CD4-positive, alpha-beta T cell (primary cell): ENCODE measurements at places on chromosomes 11 and 22. TPM values are rescaled to one million over a fixed set of nuclear protein-coding genes. Genes with fewer than 3 reads are reported as not detected.

- no peaks in the 10 kb centered on the region for H3K36me3 ChIP-seq
- no peaks in the 10 kb centered on the region for H3K27me3 ChIP-seq
- no peak overlapping the region for H3K4me3 ChIP-seq
- no peak for DNase-seq
- H3K4me1 ChIP-seq: no peaks in the 10 kb centered on the region
Observed at GRCh38 chr22:29055192-29055830, 6.3 kb downstream of the C22orf31 start.

DNA sequence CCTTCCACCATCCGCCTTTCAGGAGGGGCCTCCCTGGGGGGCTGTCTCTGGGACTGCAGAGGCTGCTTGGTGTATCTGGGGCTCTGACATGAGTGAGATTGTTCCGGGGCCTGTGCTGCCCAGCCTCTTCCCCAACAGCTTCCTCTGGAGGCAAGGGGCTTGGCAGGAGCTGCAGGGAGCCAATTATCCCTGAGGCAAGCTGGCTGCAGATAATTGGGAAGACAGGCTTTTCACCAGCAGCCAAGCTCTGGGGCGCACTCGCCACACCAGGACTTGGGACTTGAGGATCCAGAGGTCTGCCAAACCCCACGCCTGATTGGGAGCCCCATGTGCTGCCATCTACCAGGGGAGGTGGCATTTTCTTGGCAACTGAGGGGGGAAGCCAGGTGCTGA is 15.6 kb upstream of the RTN4R start:
- no peak overlapping the region for H3K27ac ChIP-seq
- H3K27me3 ChIP-seq: no peaks in the 10 kb centered on the region
- no peak overlapping the region for H3K4me3 ChIP-seq
- H3K36me3 ChIP-seq: no peaks in the 10 kb centered on the region
- no peak for DNase-seq

GRCh38 chr11:41613326-41613725 is 153.9 kb upstream of the LRRC4C start:
- H3K4me3 ChIP-seq: no peak overlapping the region
- H3K4me1 ChIP-seq: no peaks in the 10 kb centered on the region
- H3K27me3 ChIP-seq: no peaks in the 10 kb centered on the region
- no peak overlapping the region for H3K27ac ChIP-seq

GRCh38 chr22:10961043-10961860 is 4566.7 kb upstream of the OR11H1 start:
- no peaks in the 10 kb centered on the region for H3K27me3 ChIP-seq
- no peak overlapping the region for H3K4me3 ChIP-seq
- H3K27ac ChIP-seq: no peak overlapping the region
- no peaks in the 10 kb centered on the region for H3K4me1 ChIP-seq
- no peak for DNase-seq

- no peaks in the 10 kb centered on the region for H3K27me3 ChIP-seq
- H3K27ac ChIP-seq: no peak overlapping the region
- DNase-seq: no peak
- no peaks in the 10 kb centered on the region for H3K4me1 ChIP-seq
- H3K4me3 ChIP-seq: no peak overlapping the region
Observed at GRCh38 chr11:67700141-67700540, 25.7 kb upstream of the ALDH3B2 start.

DNA sequence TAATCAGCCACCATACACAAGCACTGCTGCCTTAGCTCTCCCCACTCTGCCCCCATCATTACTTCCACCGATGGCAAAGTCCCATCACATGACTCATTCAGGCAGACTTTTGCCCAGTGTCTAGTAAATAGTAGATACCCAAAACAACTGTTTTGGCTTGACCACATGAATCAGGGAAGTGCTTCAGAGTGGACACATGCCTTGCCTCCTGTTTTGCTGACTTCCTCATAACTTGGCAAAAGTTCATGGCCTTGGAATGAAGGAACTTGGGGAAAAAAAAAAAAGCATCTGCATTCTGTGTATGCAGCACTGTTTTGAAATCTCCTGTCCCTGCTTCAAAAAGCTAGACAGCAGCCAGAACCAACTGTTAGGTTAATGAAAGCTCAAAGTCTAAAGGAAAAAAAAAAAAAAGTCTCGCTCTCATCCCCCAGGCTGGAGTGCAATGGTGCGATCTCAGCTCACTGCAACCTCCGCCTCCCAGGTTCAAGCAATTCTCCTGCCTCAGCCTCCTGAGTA is 335.3 kb downstream of the FAM181B start:
- H3K36me3 ChIP-seq: no peaks in the 10 kb centered on the region
- H3K27ac ChIP-seq: no peak overlapping the region
- H3K4me1 ChIP-seq: no peaks in the 10 kb centered on the region

- H3K36me3 ChIP-seq: no peaks in the 10 kb centered on the region
- no peak for DNase-seq
- H3K27ac ChIP-seq: no peak overlapping the region
- H3K27me3 ChIP-seq: no peaks in the 10 kb centered on the region
- no peaks in the 10 kb centered on the region for H3K4me1 ChIP-seq
Observed at GRCh38 chr11:79414644-79415317, 26.0 kb downstream of the TENM4 start.

DNA sequence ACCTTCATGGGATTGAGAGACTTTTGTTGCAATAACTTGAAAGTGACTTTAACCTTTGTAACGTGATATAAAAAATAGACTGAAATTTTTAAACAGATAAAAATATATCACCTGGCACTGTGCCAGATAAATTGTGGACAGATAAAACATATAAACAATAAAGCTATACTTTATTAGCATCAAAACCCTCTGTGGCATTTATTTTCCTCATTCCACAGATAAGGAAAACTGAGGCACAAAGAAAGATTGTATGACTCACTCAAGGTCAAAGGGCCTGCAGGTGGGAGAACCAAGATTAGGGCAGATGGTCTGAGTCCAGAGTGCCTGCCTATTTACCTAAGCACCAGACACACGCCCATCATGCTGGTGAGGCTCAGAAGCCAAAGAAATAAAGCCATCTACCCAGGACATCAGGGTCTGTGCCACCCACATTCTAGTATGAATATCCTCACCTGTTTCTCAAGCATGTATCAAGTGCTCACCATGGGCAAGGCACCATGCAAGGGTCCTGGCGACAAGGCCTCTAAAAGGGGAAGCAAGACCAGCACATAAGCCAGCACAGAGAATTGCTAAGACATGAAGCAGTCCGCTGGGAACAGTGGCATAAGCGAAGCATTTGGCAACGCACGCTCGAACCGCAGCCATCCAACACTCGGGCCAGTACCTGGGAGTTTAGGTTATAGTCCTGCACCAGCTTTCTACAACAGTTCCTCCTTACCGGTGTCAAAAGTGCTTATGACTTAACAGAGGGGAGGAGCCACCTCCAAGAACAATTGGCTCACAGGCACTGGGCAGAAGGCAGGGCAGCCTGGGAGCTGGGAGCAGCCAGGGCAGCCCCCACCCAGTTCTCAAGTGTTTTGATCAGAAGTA is 17.6 kb downstream of the MYH9 start:
- peak overlapping the region; percentile 87 for H3K27ac ChIP-seq
- H3K27me3 ChIP-seq: no peaks in the 10 kb centered on the region
- peak overlapping the region; percentile 39 for H3K4me3 ChIP-seq
- H3K4me1 ChIP-seq: peaks cover 99% of the 10 kb centered on the region

- H3K4me1 ChIP-seq: peaks cover 12% of the 10 kb centered on the region
- H3K36me3 ChIP-seq: no peaks in the 10 kb centered on the region
- H3K4me3 ChIP-seq: no peak overlapping the region
- DNase-seq: no peak
- no peak overlapping the region for H3K27ac ChIP-seq
- no peaks in the 10 kb centered on the region for H3K27me3 ChIP-seq
Observed at GRCh38 chr11:116793772-116794097, 2.1 kb upstream of the APOA5 start.

- no peaks in the 10 kb centered on the region for H3K36me3 ChIP-seq
- H3K27me3 ChIP-seq: no peaks in the 10 kb centered on the region
- H3K27ac ChIP-seq: no peak overlapping the region
- H3K4me3 ChIP-seq: no peak overlapping the region
- DNase-seq: no peak
- no peaks in the 10 kb centered on the region for H3K4me1 ChIP-seq
Observed at GRCh38 chr11:40129266-40129665, 1330.2 kb downstream of the LRRC4C start.

DNA sequence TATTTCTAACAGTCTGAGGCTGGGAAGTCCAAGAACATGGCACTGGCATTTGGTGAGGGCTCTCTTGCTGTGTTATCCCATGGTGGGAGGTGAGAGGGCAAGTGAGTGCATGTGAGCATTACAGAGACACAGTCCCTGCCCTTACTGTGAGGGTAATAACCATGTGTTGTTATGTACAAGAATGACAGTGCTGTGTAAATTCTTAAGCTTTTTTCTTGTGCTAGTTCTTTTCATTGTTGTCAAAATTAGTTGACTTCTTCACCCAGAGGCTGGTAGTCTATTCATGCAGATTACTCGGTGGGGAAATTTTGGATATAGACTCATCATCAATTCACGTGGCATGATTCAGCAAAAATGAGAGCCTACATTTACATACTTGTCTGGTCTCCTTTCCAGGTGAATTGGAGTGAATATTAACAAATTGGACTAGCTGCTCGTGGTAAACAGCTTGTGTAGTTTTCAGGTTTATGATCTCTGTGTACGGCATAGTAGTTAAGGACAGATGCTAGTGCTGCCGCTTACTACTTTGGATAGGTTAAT is 49.3 kb downstream of the ATXN10 start:
- H3K36me3 ChIP-seq: peaks cover 43% of the 10 kb centered on the region
- no peaks in the 10 kb centered on the region for H3K4me1 ChIP-seq
- no peak overlapping the region for H3K27ac ChIP-seq
- no peak overlapping the region for H3K4me3 ChIP-seq
- DNase-seq: no peak

DNA sequence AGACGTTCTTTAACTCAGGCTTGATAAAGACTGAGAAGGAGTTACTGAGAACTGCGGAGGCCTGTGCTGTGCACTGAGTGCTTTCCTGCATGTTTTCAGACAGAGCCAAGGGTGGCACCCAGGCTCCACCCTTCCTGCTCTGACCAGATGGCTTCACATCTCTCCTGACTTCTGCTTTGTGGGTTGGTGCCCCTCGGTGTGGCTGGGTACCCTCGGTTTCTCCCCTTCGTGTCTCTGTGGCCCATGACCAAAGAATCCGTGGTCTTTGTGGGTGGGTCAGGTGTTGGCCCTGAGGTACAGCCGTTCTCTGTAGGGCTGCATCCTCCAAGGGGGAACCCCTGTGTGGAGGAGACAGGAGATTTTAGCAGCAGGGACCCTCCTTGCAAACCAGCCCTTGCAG is 34.3 kb downstream of the GRIK4 start:
- no peak overlapping the region for H3K27ac ChIP-seq
- DNase-seq: peak; percentile 12
- no peaks in the 10 kb centered on the region for H3K36me3 ChIP-seq
- H3K27me3 ChIP-seq: peaks cover 2% of the 10 kb centered on the region
- no peaks in the 10 kb centered on the region for H3K4me1 ChIP-seq
- no peak overlapping the region for H3K4me3 ChIP-seq

- no peak overlapping the region for H3K4me3 ChIP-seq
- H3K27me3 ChIP-seq: no peaks in the 10 kb centered on the region
- no peak for DNase-seq
- peaks cover 9% of the 10 kb centered on the region for H3K4me1 ChIP-seq
Observed at GRCh38 chr11:130214861-130215530, 55.4 kb downstream of the ST14 start.

DNA sequence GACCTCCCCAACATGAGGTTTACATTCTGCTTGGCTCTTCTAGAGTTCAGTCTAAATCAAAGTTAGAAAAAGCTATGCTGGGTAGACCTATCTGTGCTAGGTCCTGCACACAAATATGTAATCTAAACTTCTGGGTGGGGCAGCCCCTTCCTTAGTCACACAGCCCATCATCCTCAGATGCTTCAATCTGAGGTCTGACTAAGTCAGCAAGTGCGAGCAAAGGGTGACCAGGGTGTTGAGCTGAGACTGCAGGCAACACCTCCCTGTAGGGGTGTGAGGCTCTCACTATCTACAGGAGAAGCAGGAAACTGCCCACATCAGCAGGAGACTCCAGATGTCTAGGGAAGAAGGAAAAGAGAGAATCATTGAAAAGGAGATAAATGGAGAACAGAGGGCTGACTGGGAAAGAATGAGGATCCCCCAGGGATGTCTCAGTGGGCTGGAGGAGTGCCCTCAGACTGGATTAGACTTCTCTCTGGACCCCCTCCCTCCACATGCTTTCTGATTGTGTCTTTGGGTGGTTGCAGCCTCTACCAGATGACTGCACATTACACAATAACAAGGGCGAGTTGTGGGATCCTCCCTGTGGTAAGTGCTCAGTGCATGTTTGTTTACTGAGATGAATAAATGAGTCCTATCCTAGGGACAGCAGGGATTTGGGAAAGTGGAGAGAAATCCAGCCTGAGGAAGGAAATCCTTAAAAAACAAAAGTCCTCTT is 266.2 kb upstream of the PLET1 start:
- no peaks in the 10 kb centered on the region for H3K27me3 ChIP-seq
- H3K4me1 ChIP-seq: peaks cover 3% of the 10 kb centered on the region
- no peak for DNase-seq
- H3K4me3 ChIP-seq: no peak overlapping the region

The OTOG gene
- not detected for total RNA-seq

The PATE4 gene
- not detected for total RNA-seq

The GPHA2 gene
- 0.49 TPM for total RNA-seq

The CRELD2 gene
- 23.3 TPM for total RNA-seq

The SLC22A9 gene
- not detected for total RNA-seq

The CD82 gene
- total RNA-seq: 37.3 TPM

The CD248 gene
- 3.4 TPM for total RNA-seq

The CHRM1 gene
- not detected for total RNA-seq

The DGAT2 gene
- total RNA-seq: 0.25 TPM

The SBF2 gene
- total RNA-seq: 14.2 TPM

The IL17REL gene
- total RNA-seq: not detected

The RPS13 gene
- total RNA-seq: 2,215 TPM
